CD4-positive, alpha-beta memory T cell (primary cell): ENCODE measurements at places on chromosomes 12 and 14.

DNA sequence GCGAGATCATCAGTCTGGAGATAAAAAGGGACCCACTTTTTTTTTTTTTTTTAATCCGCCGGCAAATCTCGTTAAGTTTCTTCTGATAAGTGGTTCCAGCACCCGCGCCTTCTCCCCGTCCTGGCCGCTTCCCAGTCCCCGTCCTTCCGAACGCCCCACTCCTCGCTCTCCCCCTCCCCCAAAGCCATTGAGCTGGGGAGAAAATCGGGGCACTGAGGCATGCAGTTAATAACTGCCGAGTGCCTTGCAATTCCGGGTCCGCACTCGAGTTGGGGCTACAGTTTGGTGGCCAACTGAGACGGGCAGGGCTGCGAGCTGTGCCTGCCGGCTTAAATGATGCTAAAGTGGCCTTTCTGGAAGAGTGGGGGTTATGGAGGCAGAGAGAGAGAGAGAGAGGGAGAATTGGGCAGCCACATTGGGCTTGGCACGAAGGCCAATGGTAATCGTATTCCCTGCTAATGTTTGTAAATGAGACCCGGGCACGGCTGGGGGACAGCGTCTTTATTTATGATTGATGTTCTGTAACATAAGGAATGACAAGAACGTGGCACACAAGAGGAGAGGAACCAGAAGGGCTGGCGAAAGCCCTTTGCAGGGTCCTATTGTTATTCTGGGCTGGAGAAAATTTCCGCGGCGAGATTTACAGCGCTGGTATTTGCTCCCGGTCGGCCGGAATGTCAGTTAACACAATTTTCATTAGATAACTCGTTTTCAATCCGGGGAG is 115.4 kb upstream of the MYL2 start:
- no peak for DNase-seq

- DNase-seq = no peak
These were observed 123.8 kb upstream of the SOX5 start for GRCh38 chr12:24073170-24073810.

DNA sequence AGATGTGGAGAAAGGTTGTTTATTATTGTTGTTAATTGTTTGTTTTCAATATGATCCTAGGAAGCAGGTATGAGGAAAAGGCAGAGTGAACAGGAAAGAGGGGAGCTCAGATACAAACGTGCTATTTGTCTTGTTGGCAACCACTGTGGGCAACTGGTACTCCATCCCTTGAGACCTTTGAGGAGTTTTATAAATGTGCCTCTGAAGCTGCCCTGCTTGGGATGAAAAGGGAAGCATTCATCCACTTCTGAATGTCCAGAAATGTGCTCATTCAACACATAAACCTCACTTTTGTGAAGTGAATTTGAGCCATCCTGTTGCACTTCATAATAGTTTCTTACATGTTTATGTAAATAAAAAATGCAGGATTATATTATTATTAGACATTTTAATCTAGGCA is 164.3 kb upstream of the PDZRN4 start:
- no peak for DNase-seq

GRCh38 chr12:8554451-8555195 is 13.9 kb upstream of the CLEC4E start:
- no peak for DNase-seq

DNA sequence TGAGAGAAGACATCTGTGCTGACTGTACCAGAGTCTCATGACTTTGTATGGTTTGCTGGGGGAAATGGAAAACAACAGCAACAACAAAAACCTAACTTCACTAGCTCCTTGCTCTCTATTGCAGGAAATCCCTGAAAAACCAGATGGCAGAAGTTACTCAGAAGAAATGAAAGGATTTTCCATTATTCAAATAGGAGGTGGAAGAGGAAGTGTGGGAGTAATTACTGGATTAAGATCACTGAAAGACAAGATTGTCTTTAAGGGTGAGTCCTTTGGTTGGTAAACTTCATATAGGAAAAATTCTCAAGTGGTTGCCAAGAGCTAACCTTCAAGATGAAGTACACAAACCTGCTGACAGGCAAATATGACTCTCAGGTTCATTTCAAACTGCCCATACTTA is 391.9 kb upstream of the ATP2B1 start:
- no peak for DNase-seq

- DNase-seq = no peak
These were observed 306.2 kb downstream of the GALC start for GRCh38 chr14:87686746-87687145.

DNA sequence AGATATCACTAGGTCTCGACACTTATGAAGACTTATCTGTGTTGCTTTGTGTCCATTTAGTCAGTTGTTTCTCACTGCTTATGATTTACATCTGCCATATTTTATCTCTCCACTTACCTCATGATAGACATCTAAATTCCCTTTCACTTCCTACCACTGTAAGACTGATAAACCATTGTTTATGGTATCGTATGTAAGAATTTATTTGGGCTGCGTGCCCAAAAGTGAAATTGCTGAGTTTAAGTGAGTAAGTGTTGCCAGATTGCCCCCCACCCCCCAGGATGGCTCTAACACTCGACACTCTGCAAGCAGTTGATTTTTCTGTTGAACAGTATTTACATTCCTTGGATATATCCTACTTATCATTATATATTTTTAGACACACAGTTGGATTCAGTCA is 69.9 kb upstream of the MON2 start:
- DNase-seq = no peak

- DNase-seq = no peak
These were observed 10.2 kb upstream of the C12orf43 start for GRCh38 chr12:121026274-121027045.
